NCI-H1105 (cell line): ENCODE measurements at places on chromosomes 7 and 10.

- peak; percentile 10 for DNase-seq
These were observed 786.9 kb upstream of the IGFBP3 start for GRCh38 chr7:46707973-46708372.

DNA sequence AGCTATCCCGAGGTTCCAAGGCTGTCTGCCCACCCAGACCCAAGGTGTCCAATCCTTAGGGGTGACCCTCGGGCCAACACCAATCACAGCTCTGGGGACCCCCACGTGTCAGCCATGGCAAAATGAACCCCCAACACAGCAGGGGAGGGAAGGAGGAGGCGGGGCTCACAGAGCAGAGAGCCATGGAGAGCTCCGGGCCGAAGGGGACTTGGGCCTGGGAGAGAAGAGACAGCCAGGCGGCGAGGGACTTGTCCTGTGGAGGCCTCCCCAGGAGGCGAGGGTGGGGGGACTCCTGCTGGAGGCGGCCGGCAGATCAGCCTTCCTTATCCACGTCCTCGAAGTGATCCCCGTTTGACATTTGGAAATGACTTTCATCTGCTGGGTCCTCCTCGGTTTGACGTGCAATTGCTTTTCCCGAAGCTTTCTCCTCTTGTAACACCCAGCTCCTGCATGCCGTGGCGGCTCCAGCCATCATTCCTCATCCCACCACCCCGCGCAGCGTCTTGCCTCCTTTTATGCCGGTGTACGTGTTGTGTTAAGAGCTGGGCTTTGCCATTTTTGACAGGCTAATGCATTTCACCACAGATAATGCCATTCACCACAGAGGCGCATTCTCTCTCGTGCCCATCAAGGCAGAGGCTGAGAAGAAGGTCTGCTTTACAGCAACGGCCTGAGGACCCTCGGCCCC is 337.4 kb downstream of the DNAJB6 start:
- DNase-seq: no peak

DNA sequence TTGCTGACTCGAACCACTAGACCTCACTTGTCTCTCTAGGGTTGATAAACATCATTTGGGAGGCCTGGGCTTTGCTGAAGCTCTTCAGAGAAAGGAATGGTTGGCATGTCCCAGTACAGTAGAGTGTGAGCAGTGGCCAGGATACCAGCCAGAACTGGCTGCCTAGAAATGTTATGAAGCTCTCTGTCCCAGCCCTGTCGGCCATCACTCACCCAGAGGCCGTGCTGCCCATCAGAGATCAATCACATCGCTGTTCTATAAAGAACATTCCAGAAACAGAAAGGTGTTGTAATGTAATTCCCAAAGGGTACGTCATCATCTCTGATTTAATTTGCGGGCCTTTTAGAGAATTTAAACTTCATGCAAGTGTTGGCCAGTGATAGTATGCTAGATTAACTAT is 111.5 kb downstream of the PRPF18 start:
- no peak for DNase-seq

DNA sequence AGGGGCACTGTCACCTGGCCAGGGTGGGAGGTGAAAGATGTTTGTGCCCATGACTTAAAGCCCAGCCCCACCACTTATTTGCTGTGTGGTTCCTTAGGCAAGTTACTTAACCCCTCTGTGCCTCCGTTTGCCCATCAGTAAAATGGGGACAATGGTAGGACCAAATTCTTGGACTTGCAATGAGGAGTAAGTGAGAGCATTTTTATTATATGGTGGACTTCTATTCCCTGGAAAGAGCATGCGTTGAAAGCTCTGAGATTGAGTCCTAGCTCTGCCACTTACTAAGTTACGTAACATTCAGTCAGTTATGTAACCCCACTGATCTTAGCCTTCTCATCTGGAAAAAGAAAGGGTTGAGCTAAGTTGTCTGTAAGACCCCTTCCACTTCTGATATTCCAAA is 18.8 kb downstream of the VSIR start:
- DNase-seq: no peak

GRCh38 chr10:110192552-110192951 is 14.9 kb upstream of the MXI1 start:
- no peak for DNase-seq

DNA sequence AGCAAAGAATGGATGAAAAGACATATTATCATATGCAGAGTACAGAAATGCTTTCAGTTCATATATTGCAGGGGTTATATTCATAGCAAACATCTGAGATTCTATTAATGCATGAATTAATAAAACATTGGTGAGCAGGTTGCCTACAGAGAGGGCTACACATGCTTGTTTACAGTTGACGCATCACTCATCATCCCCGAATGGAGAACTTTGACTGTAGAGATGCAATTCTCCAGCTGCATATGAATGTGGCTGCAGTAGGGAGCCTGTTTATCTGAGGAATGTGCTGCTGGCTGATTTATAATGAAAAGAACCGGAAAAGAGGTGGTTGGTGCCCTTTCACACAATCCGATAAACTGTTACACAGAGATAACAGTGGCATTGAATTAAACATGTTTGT is 116.5 kb downstream of the GRM3 start:
- no peak for DNase-seq
